Cortex of kidney (tissue), 1 donor: ENCODE measurements at places on chromosomes 11 and 22.

DNA sequence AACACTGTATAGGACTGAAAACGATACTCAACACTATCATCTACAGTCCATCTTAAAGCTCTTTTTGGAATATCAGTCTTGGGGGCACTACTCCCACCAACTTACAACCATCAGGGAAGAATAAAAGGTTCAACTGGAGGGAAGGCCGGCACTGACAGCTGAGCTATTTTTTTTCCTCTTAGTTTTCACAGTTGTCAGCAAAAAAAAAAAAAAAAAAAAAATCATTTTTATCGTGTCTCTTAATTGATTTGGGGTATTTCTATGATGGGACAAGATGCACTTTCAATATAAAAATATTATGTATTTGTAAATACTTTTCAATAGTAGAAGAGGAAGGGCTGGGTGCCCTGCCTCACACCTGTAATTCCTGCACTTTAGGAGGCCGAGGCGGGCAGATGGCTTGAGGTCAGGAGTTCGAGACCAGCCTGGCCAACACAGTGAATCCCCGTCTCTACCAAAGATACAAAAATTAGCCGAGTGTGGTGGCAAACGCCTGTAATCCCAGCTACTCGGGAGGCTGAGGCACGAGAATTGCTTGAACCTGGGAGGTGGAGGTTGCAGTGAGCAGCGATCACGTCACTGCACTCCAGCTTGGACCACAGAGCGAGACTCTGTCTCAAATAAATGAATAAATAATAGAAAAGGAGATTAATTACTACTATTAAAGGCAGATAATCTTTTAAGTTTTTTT, 1.5 kb downstream of the KIF18A start:
- DNase-seq = no peak

DNA sequence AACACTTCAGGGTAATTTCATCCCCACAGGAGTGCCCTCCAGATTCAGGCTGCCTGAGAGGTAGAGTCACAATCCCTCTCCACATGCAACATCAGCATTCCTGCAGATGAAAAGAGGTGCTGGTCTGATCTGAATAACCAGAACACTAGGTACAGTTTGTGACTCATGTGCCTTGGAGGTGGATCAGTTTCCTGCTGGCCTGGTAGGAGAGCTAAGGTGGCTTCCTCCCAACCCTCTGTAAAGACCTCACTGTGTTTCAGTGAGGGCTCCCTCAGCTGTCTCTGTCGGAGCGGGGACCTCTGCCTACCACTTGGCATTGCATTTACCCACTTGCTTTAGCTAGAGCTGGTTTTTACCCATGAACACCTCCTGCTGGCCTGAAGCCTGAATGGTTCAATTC, 7.6 kb downstream of the OR9G1 start:
- no peak for DNase-seq

DNA sequence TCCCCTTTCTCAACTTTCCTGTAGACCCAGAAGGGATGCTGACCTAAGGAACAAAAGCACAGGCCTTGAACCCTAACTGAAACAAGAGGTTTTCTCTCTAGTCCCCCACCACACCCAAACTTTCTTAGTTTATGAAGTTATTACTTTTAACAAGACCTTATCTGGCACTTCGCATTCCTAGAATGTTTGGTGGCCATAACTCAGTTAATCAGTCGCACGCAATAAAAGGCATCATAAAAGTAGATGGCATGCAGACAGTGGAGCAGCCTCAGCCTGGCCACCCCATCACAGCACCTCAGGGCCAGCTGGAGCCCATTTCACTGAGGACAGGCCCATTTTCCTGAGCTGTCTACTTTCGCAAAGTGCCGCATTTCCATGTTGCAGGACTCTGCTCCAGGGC, 301.9 kb downstream of the OPCML start:
- no peak for DNase-seq

DNA sequence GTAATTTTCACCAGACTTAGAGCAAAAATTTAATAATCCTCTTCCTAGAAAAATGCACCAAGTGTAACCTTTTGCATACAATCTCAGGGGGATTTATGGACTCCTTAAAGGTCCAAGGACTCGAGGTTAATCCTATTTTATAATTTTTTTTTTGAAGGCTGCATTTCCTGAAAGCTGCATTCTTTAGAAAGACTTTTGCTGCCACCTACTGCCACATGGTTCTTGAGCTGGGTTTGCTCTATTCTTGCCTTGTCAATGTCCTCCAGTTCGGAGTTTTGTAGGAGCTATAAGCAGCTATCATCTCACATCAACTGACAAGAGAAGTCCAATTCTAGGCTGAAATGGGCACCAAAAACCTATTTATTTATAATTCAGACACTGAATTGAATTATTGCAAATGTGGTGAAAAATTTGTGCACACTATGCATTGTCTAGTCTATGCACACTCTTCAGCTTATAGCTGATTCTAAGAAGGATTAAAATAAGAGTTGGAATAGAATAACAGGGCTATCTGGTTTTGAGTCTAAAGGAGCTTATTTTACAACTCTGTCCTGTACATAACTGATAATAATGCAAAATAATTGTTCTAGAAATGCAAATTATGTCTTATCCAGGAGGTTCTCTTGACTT, 31.3 kb downstream of the TRAF6 start:
- no peak for DNase-seq

DNA sequence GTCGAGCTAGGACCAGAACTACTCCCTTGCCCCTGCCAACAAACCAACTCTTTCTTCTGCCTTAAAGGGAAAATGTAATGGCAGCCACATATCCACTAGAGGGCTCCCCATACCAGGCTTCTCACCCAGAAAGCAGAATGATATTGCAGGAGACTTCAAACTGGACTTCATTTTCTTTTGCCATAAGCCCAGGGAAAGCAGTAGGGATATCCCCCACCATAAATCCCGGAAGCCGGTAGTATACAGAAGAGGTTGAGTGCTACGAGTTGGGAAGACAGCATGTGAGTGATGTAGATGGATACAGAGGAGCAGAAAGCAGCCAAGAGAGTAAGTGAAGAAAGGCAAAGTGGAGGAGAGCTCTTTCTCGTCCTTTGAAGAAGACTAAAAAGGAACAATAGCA, 12.1 kb downstream of the PLAAT5 start:
- DNase-seq = no peak

- no peak for DNase-seq
Measured at GRCh38 chr11:19789835-19790710, 77.4 kb downstream of the NAV2 start.

- no peak for DNase-seq
Measured at GRCh38 chr11:111019871-111020670, 225.5 kb upstream of the POU2AF2 start.

DNA sequence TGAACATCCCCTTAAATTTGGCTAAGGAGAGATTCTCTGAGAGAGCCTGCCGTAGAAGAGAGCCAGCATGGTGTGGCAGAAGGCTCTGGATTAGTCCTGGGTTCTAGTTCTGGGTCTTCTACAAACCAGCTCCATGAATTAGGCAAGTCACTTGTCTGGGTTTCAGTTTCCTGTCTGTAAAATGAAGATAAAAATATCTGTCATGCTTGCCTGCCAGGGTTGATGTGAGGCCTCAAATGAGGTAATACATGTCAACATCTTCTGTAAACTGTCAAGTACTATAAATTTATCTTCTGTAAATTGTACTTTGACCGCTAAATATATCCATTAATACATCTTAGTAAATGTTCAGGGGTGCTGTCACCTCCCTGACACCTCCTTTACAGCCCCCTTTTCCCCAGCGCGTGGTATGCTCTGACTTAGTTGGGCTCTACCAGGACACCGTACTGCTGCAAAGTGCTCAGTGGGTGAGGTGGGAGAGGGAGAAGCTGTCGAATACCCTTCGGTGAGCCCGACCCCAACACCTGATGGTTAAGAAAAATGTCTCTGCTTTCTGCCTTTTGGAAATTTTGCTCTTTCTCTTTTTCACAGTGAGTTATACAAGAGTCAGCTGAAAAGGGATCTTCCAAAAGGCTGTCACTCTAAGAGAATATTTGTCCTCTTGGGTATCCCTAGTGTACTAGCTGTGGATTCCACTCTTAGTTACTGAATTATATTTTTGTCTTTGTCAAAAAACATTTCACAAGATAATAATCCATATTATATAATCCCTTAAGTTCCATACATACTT, 15.0 kb downstream of the RBX1 start:
- no peak for DNase-seq

- no peak for DNase-seq
Measured at GRCh38 chr11:65945430-65945911, at the start of gene TSGA10IP. TSS of gene TSGA10IP (plus strand) at chr11:65945480. CDS start at chr11:65945676, 196 bp downstream.

- no peak for DNase-seq
Measured at GRCh38 chr22:24937114-24937513, 9.4 kb downstream of the LHFPL7 start.

- no peak for DNase-seq
Measured at GRCh38 chr11:123260511-123261211, 65.6 kb upstream of the CLMP start.

DNA sequence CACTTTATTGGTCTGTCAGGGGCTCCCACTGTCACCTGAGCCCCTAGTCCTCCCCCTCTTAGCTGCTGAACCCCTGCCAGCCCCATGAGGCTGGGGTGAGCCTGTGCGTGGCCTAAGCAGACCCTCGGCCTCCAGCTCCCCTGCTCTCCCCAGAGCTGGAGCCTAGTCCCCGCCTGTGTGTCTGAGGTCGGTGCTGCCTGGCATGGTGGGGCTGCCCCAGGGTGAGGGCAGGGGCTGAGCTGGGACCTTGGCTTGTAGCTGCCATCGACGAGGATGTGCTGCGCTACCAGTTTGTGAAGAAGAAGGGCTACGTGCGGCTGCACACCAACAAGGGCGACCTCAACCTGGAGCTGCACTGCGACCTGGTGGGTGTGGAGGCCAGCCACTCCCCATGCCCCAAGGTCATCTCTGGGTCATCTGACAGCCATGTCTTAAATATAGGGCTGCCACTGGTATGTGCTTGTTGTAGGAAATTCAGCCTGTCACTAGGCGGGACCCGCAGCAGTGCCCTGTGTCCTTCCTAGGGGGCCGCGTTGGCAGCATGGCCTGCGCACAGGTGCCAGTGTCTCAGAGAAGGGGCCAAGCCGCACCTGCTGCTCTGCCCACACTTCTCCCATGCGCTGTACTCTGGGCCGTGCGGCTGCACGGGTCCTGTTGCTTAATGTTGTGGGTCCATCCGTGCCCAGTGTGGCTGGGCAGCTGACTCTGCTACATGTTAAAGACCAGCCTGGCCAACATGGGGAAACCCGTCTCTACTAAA, 21.0 kb downstream of the PPIL2 start:
- no peak for DNase-seq

DNA sequence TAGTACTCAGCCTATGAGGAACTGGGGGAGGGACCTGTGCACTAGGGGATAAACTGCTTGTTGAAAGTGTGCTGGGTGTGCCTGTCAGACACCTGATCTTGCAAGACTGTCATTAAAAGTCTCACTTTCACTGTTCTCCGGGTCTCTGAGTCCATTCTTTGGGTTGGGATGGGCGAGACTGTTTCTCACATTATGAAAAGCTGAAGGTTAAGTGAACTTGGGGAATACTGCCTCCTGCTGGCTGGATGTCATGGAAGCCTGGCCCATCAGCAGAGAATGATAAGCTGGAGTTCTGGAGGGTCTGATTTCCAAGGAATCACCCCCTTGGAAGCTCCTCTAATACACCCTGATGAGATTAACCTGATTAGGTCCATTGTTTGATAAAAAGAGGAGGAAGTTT, 9.0 kb upstream of the VPREB1 start:
- no peak for DNase-seq

DNA sequence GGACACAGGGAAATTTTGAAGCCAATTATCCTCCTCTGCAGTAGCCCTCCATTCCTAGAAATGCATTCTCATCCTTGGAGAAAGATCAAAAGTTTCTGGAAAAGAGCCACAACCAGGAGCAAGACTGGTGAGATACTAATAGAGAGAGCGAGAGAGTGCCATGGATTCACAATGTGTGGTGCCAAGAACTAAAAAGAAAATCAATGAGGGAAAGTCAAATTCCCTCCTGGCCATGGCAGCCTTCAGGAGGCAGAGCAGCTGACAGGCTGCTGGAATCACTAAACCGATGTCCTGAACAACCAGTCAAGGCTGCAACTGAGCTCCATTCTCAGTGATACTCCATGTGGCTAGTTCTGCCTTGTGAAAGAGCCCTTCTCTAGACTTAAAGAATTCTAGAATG, 561.0 kb downstream of the SOX6 start:
- no peak for DNase-seq

GRCh38 chr11:38710262-38710661, 2112.2 kb upstream of the RAG2 start:
- DNase-seq = no peak

- no peak for DNase-seq
Measured at GRCh38 chr11:62593434-62594044, 2.2 kb upstream of the TUT1 start.

- DNase-seq = no peak
Measured at GRCh38 chr22:19876314-19876940, 21.8 kb upstream of the GNB1L start.

DNA sequence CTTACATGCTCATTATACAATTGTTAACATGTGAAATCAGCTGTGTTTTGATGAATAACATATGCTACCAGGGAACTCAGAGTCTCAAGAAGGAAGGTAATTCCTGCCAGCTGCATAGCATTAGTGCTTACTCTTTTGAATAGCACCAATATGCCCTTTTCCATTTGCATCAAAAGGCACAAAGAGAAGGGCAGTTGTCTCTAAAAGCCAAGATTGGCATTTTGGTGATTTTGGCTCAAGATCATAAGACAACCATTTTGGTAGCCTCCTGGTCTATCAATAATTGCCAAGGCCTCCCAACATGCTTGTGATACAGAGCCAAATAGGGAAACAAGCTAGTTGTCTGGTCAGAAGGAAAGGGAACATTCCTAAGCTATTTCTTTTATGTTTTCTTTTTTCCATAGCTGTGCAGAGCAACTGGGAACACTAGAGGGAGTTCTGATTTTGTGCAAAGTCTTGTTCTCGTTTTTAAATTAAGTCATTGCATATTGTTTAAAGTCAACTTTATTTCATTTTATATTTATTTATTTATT, 416.7 kb upstream of the CHORDC1 start:
- DNase-seq = no peak

- no peak for DNase-seq
Measured at GRCh38 chr11:118231461-118231860, 6.7 kb upstream of the JAML start.

- no peak for DNase-seq
Measured at GRCh38 chr22:30266445-30267381, at the start of gene OSM. TSS of gene OSM (minus strand) at chr22:30266851. CDS start at chr22:30266799, 52 bp downstream.

DNA sequence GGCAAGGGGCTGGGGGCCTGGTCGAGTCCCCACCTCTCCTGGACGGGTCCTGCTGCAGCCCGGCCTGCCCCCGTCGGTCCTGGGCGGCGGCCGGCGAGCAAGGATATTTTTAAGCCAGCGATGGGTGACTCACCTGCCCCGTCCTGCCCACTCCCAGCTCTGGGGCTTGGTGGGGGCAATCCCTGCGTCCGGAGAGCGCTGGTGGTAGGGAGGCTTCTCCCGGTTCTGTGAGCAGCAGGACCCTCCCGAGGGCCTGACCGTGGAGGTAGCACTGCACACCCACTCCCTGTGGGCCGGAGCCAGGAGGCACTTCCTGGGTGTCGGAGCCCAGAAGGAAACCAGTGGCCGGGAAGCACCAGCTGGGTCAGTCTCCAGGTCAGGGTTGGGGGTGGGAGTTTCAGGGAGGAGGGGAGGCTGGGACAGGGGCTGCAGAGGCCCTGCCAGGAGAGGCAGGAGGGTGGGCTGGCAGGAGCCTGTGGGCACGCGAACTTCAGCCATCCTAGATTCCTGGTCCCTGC, 467 bp downstream of the EPS8L2 start:
- no peak for DNase-seq

GRCh38 chr11:111983187-111983986, 41.8 kb upstream of the DLAT start:
- DNase-seq = no peak

GRCh38 chr11:47408598-47409439, 429 bp downstream of the SLC39A13 start:
- no peak for DNase-seq
